ENCODE measurements at places on chromosomes 2 and 18.

GRCh38 chr2:36408198-36408703 is 52.7 kb downstream of the CRIM1 start:
- ATAC-seq = peak; percentile 80

GRCh38 chr18:31206787-31207381 is 44.2 kb upstream of the DSC1 start:
- peak; percentile 94 for ATAC-seq

- no peak for ATAC-seq
Observed at GRCh38 chr18:48968412-48969215, 17.8 kb upstream of the SMAD7 start.

- ATAC-seq = no peak
Observed at GRCh38 chr2:8376603-8377410, 305.0 kb upstream of the ID2 start.

DNA sequence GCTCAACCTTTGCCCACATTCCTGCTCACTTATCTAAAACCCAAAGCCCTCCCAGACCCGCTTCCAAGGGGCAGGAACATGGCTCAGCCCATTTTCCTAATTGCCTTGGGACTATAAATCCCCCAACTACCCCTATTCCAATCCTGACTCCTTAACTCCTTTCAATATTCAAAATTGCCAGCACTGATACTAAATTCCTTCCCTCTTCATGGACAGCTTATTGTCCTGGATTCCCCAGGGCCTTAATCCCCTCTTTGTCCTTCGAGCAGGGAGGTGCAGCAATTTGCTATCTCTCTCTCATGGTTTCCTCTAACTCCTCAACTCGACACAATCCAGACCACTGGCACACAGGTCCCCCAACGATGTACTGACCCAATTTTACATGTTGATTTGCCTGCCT is 99.1 kb downstream of the SLC25A12 start:
- ATAC-seq = no peak

GRCh38 chr2:206443735-206444527 is 599 bp downstream of the ADAM23 start:
- peak; percentile 36 for ATAC-seq

GRCh38 chr18:9802175-9803062 is 83.4 kb upstream of the TXNDC2 start:
- ATAC-seq = no peak

GRCh38 chr2:208620487-208620978 is 213.9 kb downstream of the PTH2R start:
- no peak for ATAC-seq

DNA sequence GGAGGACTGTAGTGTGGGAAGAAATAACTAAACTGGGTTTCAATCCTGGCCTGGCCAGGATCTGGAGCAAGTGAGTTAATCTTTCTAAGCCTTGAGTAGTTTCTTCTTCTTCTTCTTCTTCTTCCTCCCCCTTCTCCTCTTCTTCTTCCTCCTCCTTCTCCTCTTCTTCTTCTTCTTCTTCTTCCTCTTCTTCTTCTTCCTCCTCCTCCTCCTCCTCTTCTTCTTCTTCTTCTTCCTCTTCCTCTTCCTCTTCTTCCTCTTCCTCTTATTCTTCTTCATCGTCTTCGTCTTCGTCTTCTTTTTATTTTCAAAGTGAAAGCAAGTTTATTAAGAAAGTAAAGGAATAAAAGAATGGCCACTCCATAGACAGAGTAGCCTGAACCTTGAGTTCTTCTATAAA is 6.5 kb upstream of the IL1RN start:
- ATAC-seq = no peak

- no peak for ATAC-seq
Observed at GRCh38 chr2:85992611-85993010, 103.8 kb upstream of the ST3GAL5 start.

DNA sequence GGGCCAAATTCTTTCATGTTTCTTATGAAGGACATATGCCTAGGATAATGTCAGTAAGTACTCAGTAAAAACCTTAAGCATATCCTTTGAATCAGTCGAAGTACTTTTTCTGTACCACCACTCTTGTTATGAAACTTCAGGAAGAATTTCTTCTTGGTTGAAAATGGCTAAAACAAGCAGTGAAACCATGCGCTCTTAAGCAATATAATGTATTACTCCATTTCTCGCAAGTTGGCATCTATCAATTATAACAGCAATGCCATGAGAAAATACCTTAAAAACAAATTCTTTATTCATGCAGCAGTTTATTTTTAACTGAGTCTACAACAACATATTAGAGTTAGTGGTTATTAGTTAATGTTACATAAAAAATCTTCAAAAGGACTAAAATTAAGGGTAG is 41.0 kb downstream of the SLC66A3 start:
- no peak for ATAC-seq

GRCh38 chr2:174777347-174778084 is 13.2 kb upstream of the CHRNA1 start:
- ATAC-seq = no peak

GRCh38 chr18:78981989-78982620 is 2.5 kb downstream of the SALL3 start:
- no peak for ATAC-seq

DNA sequence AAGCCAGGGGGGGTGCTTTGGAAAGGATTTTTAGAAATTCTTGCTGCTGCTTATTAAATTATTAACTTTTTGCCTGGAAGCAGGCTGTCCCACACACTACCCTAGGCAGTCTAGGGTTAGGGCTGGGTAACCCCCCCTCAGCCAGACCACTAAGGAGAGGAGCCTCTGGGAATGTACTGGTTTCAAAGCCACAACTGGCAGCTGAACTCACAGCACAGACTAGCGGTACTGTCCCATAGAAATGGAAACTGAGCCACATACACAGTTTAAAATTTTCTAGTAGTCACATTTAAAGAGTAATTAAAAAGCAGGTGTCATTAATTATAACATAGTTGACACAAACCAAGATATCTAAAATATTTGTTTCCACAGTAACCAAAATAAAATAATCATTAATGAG is 50.1 kb downstream of the SPRED2 start:
- ATAC-seq = no peak

DNA sequence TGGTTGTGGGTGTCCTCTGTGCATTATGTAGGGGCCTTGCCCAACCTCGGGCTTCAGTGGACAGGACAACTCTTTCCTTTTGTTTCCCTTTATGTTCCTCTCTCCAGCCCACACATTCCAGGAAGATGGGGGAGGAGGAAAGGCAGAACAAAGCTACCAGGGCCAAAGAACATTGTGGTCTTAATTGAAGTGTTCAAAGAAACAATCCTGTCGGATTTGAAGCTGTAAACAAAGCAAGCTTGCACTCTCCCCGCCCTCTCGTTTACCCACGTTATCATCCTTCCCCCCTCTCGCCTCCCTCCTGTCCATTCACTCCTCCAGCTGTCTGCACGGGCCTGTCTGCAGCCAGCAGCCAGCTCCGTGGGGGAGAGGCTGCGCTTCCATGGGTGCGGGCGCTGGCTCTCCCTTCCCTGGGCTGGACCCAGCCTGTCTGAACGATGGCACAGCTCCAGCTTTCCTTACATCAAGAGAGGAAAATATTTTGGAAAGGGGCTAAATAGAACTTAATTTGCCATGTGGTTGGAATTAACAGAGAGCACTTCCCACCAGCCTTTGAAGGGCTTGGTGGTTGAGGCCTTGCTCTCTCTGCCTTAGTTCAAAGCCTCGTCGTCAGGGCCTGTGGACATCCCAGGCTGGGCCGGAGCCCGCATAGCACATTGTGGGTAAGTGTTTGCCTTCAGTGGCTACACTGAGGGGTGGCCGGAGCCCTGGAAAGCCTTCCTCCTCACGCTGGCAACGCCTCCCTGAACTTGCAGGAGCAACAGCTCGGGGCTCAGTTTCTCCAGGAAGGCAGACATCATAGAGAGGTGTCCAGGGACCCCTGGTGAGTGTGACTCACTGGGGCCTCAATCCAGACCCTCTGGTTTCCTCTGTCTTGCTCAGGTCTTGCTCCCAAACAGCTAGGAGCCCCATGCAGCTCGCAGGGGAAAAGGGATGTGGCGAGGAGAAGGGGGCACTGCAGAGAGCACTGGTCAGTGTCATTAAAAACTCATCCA is 60.6 kb upstream of the HS6ST1 start:
- peak; percentile 52 for ATAC-seq

- ATAC-seq = no peak
Observed at GRCh38 chr18:36514778-36515177, 217.3 kb downstream of the FHOD3 start.

GRCh38 chr2:20620271-20620681 is 30.6 kb downstream of the HS1BP3 start:
- ATAC-seq = no peak

DNA sequence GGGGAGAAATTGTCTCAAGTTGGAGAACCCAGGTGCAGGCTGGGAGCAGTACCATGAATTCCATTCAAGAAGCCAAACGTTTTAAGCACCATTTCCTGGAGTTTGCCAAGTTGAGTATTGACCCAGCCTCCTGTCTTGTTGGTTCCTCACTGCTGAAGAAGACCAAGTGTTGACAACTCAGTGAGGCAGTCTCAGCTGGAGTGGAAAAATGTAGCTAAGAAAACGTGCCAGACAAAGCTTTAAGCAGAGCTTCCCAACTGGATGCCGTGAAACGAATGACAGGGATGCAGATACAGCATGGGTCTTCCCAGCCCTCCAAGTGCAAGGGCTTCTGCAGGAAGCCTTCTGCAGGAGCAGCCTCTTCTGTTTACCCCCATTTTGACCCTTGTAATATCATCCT is 778 bp upstream of the INPP1 start:
- ATAC-seq = no peak

DNA sequence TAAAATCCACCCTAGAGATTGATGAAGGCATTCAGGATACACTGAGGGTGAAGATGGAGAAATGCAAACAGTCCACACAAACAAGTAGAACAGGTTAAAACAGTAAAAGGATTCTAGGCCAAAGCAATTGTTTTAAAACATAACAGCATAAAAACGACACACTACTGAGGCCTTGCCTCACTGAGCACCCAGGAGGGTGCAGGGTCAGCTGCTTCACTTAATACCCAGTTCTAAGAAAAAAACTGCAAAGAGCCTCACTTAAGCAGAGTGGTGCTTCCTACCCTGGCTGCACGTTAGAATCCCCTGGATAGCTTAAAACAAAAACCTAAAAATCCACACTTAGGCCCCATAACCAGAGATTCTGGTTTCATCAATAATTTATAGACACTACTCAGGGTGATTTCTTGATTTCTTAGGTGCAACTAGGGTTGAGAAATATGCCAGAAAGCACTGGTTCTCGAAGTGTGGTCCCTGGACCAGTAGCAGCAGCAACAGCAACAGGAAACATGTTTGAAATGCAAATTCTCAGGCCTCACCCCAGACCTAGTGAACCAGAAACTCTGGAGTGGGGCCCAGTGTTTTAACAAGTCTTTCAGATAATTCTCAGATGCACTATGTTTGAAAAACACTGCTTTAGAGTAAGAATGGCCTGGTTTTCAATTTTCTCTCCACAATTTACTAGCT is 279.1 kb downstream of the ZEB2 start:
- peak; percentile 17 for ATAC-seq

DNA sequence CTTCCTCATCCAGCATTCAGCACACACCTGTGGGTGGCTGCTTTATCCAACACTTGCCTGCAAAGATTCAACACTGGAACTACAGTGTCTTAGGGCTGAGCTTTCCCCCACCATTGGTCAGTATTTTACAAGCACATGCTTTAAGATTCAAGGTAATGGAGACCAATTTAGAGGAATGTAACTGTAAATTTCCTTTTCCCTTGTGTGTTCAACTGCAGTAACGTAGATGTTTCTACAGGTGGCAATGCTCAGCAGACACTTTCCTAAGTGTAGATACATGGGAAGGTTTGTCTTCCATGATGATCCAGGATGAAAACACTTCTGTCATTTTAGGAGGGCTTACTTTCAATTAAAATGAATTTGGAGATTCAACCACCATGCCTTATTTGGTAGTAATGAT is 143.6 kb upstream of the PXDN start:
- no peak for ATAC-seq

- peak; percentile 90 for ATAC-seq
Observed at GRCh38 chr2:23645230-23645808, 260.3 kb downstream of the KLHL29 start.

DNA sequence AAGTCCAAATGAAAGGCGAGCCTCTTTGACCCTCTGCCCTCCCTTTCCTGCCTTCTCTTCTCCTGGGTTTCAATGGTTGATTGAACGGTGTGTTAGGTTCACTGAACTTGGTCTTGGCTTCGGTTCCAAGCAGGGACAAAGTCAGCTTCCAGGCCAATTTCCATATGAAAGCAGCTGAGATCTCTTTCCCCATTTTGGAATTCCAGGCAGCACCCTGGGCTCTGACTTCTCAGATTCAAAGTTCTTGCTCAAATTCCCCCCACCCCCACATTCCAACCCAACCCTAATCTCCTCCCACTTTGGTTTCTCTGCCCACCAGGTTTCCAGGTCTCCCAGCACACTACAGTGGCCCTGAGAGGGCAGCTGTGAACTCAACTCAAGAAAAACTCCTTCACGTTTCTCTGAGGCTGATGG is 231.0 kb downstream of the INSIG2 start:
- ATAC-seq = no peak

GRCh38 chr18:3579701-3580100 is 129.7 kb downstream of the TGIF1 start:
- no peak for ATAC-seq

DNA sequence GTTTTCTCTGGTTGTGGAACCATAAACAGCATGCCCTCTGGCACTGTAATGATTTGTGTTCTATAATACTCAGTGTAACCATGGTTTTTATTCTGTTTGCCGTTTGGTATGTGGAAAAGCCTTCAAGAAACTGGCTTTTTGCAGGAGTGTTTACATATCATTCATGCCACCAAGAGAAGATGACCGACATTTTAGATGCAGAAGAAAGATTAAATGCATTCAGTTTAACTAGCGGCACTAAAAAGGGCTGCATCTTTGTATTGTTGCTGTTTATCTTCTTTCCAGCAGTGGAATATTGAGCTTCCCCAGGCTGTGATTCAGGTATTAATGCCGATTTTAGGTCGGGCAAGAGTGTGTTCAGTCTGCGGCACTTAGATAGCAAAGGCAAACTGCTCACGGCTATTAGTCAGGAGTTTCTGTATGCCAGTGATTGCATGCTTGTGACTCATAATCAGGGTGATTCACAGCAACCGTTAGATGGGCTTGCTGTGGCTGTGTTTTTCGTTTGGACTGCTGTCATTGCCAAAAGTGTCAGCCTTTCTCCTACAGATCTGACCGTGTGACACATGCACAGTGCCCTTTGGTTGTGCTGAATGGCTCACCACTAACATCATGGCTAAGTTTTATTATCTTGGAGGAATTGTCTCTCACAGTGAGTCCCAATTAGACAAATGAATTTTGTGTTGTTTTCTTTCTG is 479.7 kb downstream of the PARD3B start:
- ATAC-seq = peak; percentile 94

DNA sequence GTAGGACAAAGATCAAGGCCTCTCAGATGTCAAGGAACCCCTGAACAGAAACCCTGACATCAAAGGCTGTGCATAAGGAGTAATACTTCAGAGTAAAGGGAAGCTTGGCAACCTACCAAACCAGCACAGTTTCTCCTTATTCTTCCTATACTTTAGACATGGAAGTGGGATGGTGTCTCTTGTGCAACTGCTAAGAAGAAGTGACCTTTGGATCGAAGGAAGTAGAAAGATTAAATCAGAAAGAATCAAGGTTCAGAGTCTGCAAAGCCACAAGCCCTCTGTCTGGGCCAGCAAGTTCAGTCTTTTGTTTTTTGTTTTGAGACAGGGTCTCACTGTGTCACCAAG is 66.2 kb upstream of the SLC39A10 start:
- no peak for ATAC-seq

- ATAC-seq = no peak
Observed at GRCh38 chr2:54597153-54597848, 126.2 kb upstream of the EML6 start.

GRCh38 chr2:63855418-63856302 is 14.0 kb downstream of the UGP2 start:
- no peak for ATAC-seq
